ENCODE measurements at places on chromosomes 4 and X. TPM values are rescaled to one million over a fixed set of nuclear protein-coding genes. Genes with fewer than 3 reads are reported as not detected.

Gene SAGE1
- total RNA-seq, result not detected

Gene EVC
- total RNA-seq, result 16.8 TPM

Gene LGI2
- not detected for total RNA-seq

Gene TLR2
- total RNA-seq, result under 0.01 TPM

Gene HTR2C
- not detected for total RNA-seq

Gene DRP2
- 6.9 TPM for total RNA-seq

DNA sequence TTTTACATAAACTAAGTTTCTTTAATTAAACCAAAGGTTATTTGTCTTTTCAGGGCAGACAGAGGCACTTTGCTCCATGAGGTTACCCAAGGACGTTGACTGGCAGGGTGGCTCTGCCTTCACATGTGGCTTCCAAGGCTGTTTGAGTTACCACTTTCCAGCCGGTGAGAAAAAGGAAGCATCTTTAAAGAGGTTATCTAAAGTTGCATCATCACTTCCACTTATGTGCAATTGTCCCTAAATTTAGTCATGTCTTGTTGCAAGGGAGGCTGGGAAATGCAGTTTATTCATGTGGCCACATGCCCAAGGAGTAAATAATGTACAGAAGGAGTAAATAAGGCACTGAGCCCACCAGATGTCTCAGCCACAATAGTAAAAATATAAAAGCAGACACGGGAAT, 29.0 kb upstream of the RAP1GDS1 start:
- peak; percentile 30 for DNase-seq

GRCh38 chr4:106868381-106869035, 167.6 kb downstream of the DKK2 start:
- DNase-seq, result no peak

DNA sequence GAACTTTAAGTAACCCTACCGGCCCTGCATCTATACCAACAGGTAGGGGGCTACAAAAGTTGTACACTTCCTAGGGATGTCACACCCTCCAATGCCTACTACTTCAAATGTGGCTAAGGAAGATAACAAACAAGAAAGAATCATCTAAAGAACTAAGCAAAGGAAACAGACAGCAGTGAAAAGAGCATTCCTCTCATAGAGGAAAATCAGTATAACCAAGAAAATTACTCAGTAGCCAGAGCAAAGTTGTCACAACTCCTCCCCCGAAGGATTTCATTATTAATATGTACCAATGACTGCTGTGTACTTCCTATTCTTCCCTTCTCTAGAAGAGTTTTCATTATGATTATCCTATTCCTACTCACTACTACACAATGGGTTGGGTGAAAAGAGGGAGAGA, 12.6 kb downstream of the ANKRD17 start:
- no peak for DNase-seq

GRCh38 chr4:171676555-171677215, 136.5 kb upstream of the GALNTL6 start:
- no peak for DNase-seq

- peak; percentile 93 for DNase-seq
Observed at GRCh38 chr4:185183622-185184281, 20.0 kb downstream of the CFAP97 start.

- peak; percentile 91 for DNase-seq
Observed at GRCh38 chr4:40579983-40580382, 49.7 kb downstream of the RBM47 start.

DNA sequence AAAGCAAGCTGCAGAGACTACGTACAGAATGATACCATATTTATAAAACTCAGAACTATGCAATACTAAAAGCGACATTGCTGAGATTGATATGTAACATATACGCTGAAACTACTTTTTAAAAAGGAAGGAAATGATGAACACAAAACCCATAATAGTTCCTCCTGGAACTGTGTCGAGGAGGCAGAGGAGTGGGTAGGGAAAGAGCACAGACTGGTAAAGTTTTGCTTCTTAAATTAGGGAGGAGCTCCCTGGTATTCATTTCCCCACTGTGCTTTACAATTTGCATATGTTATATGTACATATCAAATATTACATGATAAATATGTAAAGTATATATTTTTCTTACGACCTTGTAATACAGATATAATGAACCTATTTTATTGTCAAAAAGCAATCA, 13.9 kb downstream of the UFSP2 start:
- DNase-seq, result no peak

DNA sequence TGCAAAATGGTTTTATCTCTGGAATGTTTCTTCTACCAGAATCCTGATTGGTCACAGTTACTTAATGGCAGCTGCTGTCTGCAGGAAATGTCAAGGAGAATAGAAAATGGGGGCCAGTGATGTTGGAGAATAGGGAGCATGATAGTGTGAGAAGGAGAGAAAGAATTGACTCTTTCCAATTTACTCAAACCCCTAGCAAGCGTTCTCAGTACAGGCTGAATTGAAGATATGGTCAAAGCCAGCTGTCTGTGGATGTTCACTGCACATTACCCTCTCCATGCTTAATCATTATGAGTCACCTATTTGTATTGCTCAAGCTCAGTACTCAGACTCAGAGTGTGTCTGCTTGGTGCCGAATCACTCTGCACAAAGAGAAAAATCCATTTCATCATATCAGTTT, 57.8 kb upstream of the FAM47B start:
- peak; percentile 88 for DNase-seq

GRCh38 chrX:41796577-41796976, 72.6 kb downstream of the GPR82 start:
- DNase-seq, result no peak

DNA sequence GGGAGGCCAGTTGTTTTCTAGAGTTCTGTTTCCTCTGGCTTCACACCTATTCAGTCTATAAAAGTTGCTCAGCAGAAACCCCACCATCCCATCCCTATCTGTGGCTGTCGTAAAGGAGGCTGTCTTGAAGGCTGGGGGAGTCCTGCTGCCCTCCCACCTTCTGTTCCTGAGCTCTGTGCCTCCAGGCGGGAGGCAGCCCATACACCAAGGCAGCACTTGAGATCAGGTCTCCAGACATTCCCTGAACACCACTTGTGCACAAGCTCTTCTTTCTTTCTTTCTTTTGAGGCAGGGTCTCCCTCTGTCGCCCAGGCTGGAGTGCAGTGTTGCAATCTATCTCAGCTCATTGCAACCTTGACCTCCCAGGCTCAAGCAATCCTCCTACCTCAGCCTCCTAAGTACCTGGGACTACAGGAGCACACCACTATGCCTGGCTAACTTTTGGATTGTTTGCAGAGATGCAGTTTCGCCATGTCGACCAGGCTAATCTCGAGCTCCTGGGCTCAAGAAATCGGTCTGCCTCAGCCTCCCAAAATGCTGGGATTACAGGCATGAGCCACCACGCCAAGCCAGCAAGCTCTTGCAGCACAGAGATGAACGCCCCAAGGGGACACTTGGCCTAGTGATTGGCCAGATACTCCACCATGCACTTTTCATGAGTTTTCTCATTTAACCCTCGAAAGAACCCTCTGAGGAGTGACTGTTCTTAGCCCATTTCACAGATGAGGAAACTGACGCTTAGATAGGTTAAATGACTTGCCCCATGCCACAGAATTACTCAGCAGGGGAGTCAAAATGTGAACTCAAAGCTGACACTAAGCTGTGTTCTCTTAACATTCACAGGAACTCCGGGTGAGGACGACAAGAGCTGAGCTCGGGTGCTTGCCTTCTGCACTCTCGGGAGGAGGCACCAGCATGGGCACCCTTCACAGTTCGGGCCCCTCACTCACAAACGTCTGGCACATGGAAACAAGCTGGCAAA, 55.8 kb upstream of the ENPP6 start:
- DNase-seq, result no peak

DNA sequence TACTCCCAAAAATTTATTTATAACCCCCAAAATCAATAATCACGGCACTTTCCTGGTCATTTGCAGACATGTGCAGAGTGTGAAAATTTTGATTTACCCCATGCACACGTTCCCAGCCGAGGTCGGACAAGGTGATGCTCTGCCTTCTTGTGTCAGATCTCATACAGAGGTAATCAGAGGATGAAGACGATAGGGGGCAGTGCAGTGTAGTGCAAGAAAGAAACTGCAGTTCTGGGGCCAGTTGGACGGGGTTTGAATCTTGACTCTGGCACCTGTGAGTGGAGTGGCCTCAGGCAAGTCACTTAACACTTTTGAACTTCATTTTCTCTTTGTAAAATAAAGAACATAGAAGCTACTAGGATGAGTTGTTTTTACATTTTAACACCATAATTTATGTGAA, 88.4 kb downstream of the FRMPD3 start:
- DNase-seq, result peak; percentile 50

GRCh38 chr4:169823685-169824084, 65.9 kb upstream of the HPF1 start:
- DNase-seq, result peak; percentile 60

DNA sequence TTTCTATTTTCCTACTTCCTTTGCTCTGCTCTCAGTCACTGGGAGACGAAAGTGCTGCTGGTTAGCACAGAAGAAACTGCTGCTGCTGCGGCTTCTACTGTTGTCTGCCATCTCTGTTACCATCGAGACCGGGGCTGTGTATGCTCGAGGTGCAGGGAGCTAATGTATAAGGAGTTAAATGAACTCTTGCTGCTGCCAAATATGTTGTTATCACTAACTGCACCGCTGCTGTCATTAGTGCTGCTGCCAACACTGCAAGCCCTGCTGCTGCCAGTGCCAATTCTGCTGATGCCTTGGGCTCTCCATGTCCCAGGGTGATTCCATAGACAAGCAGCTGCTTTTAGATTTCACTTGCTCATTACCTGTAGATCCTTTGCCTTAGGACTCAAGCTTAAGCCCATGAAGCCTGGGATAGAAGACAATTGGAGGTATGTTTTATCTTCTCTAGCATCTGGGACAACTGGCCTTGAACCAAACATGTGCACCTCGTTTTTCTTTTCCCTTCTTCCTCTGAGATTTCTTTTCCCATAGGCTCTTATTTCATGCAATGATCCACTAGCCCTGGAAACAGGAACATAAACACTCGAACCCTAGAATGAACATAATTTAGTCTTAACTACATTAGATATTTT, 107.8 kb downstream of the CCSER1 start:
- DNase-seq, result no peak

DNA sequence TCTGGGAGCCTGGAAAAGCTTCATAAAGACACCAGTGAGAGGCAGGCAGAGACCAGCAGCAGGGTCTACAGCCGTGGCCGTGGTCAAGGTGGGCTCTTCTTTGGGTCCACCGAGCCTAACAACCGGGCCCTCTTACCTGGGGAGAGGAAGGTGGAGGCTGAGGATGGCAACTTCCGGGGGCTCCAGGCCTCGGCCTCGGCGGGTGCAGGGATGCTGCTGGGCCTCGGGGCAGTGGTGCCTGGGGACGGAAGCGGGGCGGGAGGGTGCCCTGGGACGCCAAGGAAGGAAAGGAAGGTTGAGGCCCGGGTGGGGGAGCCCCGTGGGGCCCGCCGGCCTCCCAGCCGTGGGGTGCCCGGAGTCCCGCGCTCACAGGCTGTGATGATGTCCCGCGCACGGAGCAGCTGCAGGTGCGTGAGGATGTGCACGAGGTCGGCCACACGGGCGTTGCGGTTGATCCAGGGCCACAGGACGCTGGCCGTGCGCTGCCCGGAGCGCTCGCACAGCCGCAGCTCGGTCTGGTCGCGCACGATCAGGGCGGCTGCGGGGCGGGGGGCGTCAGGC, 561 bp downstream of the IRAK1 start:
- DNase-seq, result no peak

DNA sequence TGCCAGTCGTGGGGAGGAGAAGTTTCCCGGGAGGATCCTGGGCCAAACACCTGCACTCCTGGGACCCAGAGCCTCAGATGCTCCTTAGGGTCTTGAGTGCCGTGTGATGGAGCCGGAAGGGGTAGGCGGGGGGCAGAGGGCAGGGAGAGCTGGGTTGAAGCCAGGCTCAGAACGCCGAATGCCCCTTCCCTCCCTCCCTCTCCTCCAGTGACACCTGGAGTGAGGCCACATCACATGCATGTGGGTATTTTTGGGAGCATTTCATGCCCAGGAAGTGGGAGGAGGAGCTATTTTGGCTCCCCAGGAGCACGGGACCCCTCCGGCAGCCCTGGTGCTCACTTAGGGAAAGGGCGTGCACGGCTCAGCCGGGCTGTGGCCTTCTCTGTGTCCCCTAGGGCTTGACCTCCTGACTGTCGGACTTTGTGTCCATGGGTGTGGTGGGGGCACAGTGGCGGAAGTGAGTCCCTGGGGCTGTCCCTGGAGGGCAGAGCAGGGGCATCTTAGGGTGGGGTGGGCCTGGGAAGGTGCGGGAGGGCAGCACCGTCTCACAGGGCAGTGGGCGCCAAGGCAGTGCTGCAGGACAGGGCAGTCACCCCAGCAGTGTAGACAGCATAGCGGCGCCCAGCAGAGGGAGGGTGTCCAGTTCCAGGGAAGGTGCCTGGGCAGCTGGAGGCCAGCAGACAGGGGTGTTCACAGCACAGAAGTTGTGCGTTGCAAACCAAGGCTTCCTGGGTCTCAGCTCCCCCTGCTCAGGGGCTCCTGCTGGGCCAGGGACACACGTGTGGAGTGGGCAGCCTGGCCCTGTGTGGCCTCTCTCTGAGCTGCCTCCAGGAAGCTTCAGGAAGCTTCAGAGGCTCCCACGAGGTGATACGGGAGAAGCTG, 4.9 kb upstream of the CPLX1 start:
- no peak for DNase-seq

- DNase-seq, result no peak
Observed at GRCh38 chrX:47900833-47901232, 64.1 kb downstream of the ZNF81 start.

DNA sequence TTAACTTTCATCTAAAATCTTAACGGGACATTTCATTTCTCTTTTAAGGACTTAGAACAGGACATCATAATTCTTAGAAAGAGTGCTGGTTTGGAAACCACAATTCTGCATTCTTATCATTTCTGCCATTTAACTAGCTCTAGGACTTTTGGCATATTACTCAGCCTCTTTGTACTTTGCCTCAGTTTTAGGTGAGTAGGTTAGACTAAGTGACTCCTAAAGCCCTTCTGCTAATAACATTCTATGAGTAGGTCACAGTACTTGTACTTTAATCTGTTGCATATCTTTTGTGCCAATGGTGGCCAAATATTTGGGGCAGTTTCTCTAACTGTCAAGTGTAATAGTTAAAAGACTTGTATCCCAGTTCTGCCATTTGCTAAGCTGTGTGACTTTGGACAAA, 115.4 kb upstream of the NUDT6 start:
- peak; percentile 54 for DNase-seq

- DNase-seq, result peak; percentile 73
Observed at GRCh38 chrX:49041744-49042580, 1.2 kb downstream of the TFE3 start.

DNA sequence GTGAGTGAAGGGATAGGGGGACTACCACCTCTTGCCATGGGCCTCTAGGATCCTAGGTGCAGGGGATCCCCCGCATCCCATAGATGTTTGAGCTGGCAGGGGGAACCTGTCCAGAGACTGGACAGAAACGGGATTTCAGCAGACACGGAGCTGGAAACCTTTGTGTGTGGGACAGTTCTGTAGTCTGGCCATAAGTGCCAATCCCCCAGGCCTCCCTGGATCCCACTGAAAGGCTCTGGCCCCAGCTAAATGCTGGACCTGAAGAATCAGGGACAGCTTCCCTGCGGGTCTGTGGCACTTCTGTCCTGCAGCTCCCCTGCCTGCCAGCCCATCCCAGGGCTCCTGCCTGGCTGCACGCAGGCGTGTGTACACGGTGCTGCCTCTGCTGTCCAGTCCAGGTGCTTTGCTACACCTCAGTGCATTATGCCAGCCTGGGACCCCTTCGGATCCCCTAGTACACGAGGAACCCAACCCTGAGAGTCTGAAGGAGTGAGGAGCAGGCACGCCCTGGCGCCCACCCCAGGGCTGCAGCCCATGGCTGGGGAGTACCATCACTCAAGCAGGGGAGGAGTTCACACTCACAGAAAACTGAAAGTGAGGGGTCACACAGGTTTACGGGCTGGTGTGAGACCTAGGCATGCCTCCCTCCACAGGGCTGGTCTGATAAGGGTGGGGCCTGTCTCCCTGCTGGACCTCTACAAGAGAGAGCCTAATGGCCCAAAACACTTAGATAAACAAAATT, 703.0 kb downstream of the ARAP2 start:
- no peak for DNase-seq
